ENCODE measurements at places on chromosomes 3 and 15. TPM values are rescaled to one million over a fixed set of nuclear protein-coding genes. Genes with fewer than 3 reads are reported as not detected.

DNA sequence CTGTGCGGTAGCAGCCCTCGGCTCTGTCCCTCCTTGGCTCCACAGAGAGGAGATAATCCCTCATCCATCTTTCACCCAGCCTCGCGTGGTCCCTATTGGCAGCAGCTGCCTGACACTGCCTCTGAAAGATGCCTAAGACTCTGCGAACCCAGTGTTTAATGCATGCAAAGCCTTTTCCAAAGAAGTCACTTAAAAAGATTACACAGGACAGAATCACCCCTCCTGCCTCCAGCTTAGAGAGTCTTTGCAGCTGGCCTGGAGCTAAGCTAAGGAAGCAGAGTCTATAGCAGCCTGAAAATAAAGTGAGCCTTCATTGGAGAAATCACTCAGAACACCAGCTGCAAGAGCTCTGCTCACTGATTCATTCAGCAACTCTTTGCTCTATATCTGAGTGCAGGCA lies 247.2 kb downstream of the SHQ1 start:
- no peak overlapping the region for H3K4me3 ChIP-seq
- H3K36me3 ChIP-seq, result no peaks in the 10 kb centered on the region
- no peaks in the 10 kb centered on the region for H3K4me1 ChIP-seq

DNA sequence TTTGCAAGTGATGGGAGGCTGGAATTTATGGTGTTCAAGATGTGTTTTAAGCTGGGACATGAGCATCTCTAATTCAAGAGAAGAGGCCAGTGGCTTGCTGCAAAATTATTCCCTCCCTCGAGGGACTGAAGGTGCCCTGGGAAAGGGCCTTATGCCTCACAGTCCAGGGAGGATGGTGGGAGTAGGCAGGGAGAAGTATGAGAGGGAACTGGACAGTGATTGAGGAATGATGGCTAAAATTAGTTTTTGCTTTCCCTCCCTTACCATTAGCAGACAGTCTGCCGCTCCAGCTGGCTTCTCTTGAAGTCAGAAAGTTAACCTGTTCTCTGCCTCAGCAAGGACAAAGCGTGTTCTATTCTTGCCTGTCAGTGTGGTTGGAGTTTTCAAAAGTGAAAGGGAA lies 139.8 kb upstream of the SEMA6D start:
- no peaks in the 10 kb centered on the region for H3K27me3 ChIP-seq
- H3K27ac ChIP-seq, result no peak overlapping the region
- no peak overlapping the region for H3K4me3 ChIP-seq
- no peaks in the 10 kb centered on the region for H3K4me1 ChIP-seq

The PRR20G gene
- total RNA-seq, result not detected

GRCh38 chr15:53218666-53219580 lies 428.8 kb upstream of the ONECUT1 start:
- H3K27me3 ChIP-seq, result no peaks in the 10 kb centered on the region
- H3K4me3 ChIP-seq, result no peak overlapping the region
- H3K4me1 ChIP-seq, result no peaks in the 10 kb centered on the region
- no peak overlapping the region for H3K27ac ChIP-seq
- H3K36me3 ChIP-seq, result no peaks in the 10 kb centered on the region
- DNase-seq, result no peak

GRCh38 chr15:85129881-85130280 lies 148.2 kb downstream of the PDE8A start:
- no peak overlapping the region for H3K4me3 ChIP-seq
- no peak overlapping the region for H3K27ac ChIP-seq
- no peaks in the 10 kb centered on the region for H3K4me1 ChIP-seq
- no peak for DNase-seq

DNA sequence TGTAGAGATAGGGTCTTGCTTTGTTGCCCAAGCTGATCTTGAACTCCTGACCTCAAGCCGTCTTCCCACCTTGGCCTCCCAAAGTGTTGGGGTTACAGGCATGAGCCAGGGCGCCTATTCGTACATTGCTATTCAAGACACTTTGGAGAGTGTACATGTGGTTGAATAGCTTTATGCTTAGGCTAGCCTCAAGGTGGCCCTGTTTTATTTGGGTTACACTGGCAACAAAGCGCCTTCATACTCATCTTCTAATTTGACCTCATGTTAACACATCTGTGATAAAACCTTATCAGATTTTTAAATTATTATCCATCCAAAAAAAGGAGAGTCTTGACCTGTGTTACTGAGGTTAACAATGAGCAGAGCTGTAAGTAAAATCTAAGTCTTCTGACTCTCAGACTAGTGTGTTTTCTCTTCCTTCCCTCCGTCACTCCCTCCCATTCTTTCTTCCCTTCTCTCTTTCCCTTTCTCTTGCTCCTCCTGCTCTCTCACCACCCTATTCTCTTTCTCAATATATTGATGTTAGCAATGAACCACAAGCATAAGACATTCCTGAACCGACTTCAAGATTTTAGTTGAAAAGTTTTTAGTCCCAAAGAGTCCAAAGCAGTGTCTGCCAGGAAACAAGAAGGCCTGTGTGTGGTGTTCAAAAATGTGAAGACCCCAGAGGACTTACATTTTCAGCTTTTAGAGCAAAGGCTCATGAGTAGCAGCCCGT lies 603.7 kb upstream of the CFAP20DC start:
- no peaks in the 10 kb centered on the region for H3K4me1 ChIP-seq
- no peak overlapping the region for H3K4me3 ChIP-seq
- H3K27me3 ChIP-seq, result peaks cover 2% of the 10 kb centered on the region

The ARPP21 gene
- total RNA-seq, result not detected

The CHRNA5 gene
- 2.7 TPM for total RNA-seq

The C2CD4B gene
- not detected for total RNA-seq

GRCh38 chr3:149898771-149899170 lies 71.9 kb downstream of the PFN2 start:
- H3K27me3 ChIP-seq, result no peaks in the 10 kb centered on the region
- no peak overlapping the region for H3K27ac ChIP-seq
- DNase-seq, result no peak
- H3K36me3 ChIP-seq, result peaks cover 16% of the 10 kb centered on the region

GRCh38 chr15:84648539-84648938 lies 5.5 kb downstream of the WDR73 start:
- H3K4me3 ChIP-seq, result no peak overlapping the region
- no peak for DNase-seq

- H3K27me3 ChIP-seq, result no peaks in the 10 kb centered on the region
- H3K4me3 ChIP-seq, result no peak overlapping the region
- DNase-seq, result no peak
- H3K36me3 ChIP-seq, result peaks cover 36% of the 10 kb centered on the region
- peaks cover 66% of the 10 kb centered on the region for H3K4me1 ChIP-seq
- H3K27ac ChIP-seq, result no peak overlapping the region
Observed at GRCh38 chr15:101170568-101171350, 81.1 kb downstream of the CHSY1 start.

The PLIN1 gene
- total RNA-seq, result not detected

DNA sequence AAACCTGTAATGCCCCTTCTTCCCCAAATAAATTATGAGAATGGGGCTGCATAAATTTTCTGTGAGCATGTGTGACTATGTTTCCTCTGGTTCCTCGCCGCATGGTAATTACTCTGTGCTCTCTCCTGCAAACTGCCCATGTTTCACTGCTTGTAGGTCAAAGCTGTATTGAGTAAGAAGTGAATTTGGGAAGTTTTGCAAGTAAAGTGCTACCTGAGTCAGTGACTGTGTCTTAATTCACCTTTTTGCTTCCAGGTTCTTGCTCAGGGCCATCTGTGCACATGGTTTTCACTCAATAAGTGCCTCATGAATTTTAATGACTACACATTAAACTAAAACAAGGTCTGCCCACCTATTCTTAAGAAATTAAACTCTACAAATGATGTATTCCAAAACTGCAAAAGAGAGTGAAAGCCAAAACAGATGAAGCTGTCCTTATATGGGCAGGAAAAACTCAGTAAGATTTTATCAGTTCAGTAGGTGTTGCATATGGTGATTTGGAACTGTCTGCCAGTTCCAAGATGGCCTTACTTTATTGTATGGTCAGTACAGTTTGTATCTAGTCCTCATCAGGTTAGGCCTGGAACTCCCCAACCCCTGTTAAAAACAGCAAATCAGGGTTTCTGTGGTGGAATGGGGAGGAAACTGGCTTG lies 100.0 kb downstream of the LPP start:
- H3K4me1 ChIP-seq, result peaks cover 13% of the 10 kb centered on the region
- DNase-seq, result no peak
- H3K27me3 ChIP-seq, result no peaks in the 10 kb centered on the region
- peaks cover 25% of the 10 kb centered on the region for H3K36me3 ChIP-seq

The IL16 gene
- 240 TPM for total RNA-seq

The PCLAF gene
- 153 TPM for total RNA-seq

DNA sequence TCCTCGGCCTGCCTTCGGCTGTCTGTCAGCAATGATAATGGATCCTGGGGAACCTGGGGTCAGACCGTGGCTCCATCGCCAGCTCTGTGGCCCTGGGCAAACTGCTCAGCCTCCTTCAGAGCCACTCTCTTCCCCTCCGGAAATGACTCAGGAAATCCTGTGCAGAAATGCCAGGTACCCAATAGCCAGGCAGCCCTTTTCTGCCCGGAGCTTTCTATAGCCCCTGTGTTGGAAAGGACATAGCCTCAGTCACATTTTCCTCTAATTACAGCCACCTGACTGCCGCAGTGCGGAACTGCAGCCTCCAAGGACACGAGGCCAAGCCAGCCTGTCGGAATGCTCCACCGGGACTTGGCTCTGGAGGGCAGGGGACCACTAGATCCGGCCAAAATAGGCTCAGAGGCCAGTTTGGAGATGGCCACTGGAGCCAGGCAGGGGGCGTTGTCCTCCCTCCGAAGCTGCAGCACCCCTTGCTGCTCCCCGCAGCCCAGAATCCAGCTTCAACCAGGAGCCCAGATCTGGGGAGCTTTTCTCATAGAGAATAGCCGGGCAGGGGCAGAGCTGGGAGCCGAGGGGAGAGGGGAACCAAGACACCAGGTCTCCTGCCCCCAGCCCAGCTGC lies 11.6 kb upstream of the ZXDC start:
- peak overlapping the region; percentile 85 for H3K27ac ChIP-seq
- no peaks in the 10 kb centered on the region for H3K27me3 ChIP-seq
- no peaks in the 10 kb centered on the region for H3K36me3 ChIP-seq
- DNase-seq, result peak; percentile 42

DNA sequence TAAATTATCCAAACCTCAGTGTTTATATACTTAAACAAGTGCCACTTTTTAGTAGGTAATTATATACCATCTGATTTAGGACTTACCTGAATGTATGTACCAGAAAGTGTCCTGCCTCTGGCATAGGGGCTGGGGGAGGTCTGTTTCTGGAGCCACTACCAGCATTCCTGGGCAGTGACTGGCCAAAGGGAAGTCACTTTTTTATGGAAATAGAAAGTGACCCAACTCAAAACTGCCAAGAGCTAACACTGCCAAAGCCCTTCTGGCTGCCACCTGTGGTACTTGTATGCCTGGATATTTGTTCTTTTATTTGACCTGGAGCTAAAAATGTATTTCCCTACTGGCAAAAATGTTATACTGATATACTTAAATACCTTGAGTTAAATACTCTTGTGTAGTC lies 42.7 kb downstream of the ESYT3 start:
- no peaks in the 10 kb centered on the region for H3K36me3 ChIP-seq
- no peak overlapping the region for H3K4me3 ChIP-seq
- no peak for DNase-seq
- peaks cover 2% of the 10 kb centered on the region for H3K27me3 ChIP-seq
- H3K27ac ChIP-seq, result no peak overlapping the region

DNA sequence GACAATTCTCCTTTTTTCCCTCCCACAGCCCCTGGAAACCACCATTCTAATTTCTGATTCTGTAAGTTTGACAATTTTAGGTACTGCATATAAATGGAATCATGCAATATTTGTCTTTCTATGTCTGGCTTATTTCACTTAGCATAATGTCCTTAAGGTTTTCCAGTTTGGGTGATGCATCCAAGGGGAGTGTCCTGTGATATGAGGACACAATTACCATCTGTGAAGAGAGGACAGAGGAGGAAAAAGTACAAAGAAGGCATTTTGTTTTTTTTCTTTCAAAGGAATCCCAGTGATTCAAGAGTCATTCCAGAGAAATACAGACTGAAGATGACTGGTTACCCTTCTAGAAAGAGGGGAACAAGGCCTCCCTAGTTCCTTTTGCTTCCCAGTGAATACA lies 514.7 kb upstream of the TGFBR2 start:
- H3K27ac ChIP-seq, result no peak overlapping the region
- no peak for DNase-seq
- H3K27me3 ChIP-seq, result peaks cover 2% of the 10 kb centered on the region
- no peak overlapping the region for H3K4me3 ChIP-seq

- no peaks in the 10 kb centered on the region for H3K27me3 ChIP-seq
- H3K4me1 ChIP-seq, result no peaks in the 10 kb centered on the region
- no peak overlapping the region for H3K4me3 ChIP-seq
- no peak overlapping the region for H3K27ac ChIP-seq
- no peak for DNase-seq
- H3K36me3 ChIP-seq, result no peaks in the 10 kb centered on the region
Observed at GRCh38 chr15:33508703-33509102, 197.9 kb downstream of the RYR3 start.

GRCh38 chr15:78059110-78059839 lies 18.2 kb downstream of the TBC1D2B start:
- DNase-seq, result no peak
- no peaks in the 10 kb centered on the region for H3K27me3 ChIP-seq
- H3K36me3 ChIP-seq, result peaks cover 23% of the 10 kb centered on the region
- H3K27ac ChIP-seq, result peak overlapping the region; percentile 45
- H3K4me3 ChIP-seq, result no peak overlapping the region

The PDZRN3 gene
- total RNA-seq, result not detected

DNA sequence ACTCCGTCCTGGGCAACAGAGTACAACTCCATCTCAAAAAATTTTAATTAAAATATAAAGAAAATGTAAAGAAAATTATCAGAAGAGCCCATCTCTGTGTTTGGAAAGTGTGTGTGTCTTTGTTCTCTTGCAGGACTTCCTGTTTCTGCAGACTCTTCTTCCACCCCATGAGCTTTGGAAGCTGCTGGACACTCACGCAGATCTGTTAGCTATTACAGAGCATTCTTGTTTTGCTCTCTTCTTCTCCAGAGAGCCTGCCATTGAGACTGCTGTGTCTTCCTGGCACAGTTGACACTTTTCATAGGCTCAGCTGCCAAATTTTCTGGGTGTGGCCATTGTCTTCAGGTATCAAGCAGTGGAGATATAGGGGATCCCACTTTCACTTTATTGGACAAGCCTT lies 6.0 kb upstream of the CCR8 start:
- no peak for DNase-seq
- peaks cover 4% of the 10 kb centered on the region for H3K36me3 ChIP-seq
- H3K27ac ChIP-seq, result no peak overlapping the region
- no peak overlapping the region for H3K4me3 ChIP-seq
- H3K27me3 ChIP-seq, result peaks cover 8% of the 10 kb centered on the region

DNA sequence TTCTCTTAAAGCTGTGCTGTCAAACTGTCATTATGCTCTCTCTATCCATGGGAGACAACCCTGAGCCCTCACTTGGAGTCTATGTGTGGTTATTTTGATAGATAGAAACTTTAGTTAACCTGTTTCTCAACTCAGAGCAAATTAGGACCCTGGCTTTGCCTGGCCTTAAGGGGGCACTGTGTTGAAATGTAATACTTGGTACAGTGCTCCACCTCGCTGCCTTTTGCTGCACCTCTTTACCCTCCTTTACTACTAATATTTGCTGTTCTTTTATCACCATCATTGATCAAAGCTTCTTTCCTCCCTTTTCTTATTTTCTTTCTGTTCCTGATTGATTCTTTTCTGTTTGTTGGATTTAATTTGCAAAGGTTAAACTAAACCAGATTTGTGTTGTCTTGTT lies 34.3 kb downstream of the STT3B start:
- no peak overlapping the region for H3K27ac ChIP-seq
- peaks cover 12% of the 10 kb centered on the region for H3K36me3 ChIP-seq
- peak; percentile 50 for DNase-seq
- no peak overlapping the region for H3K4me3 ChIP-seq

- H3K27ac ChIP-seq, result no peak overlapping the region
- no peaks in the 10 kb centered on the region for H3K27me3 ChIP-seq
- peaks cover 30% of the 10 kb centered on the region for H3K36me3 ChIP-seq
Observed at GRCh38 chr3:18501679-18502343, 76.7 kb upstream of the SATB1 start.

- H3K27ac ChIP-seq, result peak overlapping the region; percentile 58
- H3K36me3 ChIP-seq, result peaks cover 10% of the 10 kb centered on the region
- no peak for DNase-seq
- H3K27me3 ChIP-seq, result peaks cover 2% of the 10 kb centered on the region
Observed at GRCh38 chr3:59777667-59778077, 727.8 kb upstream of the CFAP20DC start.
